ENCODE measurements at places on chromosomes 1 and 21.

DNA sequence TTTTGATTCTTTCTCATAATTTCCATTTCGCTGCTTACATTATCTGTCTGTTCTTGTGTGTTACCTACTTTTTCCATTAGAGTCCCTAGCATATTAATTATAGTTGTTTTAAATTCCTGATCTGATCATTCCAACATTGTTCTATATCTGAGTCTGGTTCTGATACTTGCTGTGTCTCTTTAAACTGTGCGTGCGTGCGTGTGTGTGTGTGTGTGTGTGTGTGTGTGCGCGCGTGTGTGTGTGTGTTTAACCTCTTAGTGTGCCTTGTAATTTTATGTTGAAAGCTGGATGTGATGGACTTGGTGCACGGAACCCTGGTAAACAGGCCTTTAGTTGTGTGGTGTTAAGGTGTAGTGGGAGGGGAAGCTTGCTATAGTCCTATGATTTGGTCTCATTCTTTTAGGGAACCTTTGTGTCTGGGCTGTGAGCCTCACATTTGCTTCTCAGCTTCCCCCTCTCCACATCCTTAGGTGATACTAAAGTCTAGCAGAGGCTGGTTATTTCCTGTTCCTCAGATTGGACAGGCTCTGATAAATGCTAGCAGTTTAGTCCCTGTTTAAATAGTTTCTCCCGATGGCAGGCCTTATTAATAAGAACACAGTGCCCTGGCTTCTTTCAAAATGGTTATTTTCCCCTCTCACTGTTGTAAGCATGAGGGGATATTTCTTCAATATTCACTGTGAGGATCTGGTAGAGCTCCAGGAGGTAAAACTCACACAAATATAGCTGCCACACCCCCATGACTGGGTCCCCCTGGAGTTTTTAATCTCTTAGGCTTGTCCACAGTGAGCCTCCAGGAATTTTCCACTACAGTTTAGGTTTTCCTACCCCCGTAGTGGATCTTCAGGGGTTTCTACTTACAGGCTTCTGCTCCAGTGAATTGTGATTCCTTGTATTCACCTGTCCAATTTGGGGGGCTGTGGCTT, 118.3 kb downstream of the GALNT2 start:
- DNase-seq = no peak

DNA sequence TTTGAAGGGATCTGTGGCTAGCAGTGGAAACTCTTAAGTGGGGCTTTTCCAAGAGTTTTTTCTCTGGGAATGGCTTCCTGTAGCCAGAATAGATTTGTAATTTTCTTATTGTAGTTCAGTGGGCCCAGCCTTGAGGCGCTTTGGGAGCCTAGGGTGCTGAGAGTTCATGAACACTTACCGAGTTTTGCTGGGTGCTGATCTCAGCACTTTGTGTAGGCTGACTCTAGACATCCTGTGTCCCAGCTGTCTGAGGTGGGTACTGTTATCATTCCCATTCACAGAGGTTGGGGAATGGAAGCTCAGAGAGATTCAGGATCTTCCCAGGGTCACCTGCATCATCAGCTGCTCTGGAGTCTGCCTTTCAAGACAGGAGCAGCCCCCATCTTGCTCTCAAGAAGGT, 7.0 kb downstream of the PPFIA4 start:
- no peak for DNase-seq

DNA sequence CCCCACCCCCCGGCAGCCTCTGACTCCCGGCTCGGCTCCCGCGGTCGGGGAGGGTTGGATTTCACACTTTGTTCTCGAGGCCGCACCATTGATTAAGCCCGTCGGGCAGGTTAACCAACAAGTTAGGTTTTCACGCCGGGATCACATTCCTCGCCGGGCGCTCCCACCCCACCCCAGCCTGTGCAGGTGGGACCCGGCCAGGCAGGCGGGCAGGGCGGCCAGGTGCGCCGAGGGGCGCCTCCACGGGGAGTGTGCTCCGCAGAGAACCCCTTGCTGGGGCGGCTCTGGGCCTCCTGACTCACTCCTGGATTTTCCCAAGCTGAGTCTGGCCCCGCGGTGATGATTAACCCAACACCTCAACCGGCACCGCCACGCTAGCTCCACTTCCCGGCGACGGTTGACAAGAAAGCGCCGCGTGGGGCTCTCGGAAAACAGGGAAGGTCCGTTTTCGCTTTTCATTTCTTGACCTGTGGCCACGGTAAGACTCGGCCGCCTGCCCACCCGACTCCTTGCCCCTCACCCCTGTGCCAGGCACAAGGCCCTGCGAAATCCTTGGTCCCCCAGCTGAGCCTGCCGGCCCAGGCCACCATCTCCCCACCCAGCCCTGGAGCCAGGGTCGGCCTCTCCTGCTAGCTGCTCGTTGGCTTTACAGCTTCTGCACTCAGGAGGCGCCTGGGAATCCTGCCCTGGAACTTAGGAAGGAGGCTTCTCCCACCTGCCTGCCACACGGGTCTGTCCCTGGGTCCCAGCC, 8.8 kb upstream of the TTLL10 start:
- no peak for DNase-seq

GRCh38 chr1:203440771-203441170, 34.8 kb upstream of the PRELP start:
- no peak for DNase-seq

- DNase-seq = no peak
These were observed 75.0 kb downstream of the DNM3 start for GRCh38 chr1:171916315-171916771.

- DNase-seq = no peak
These were observed 117.6 kb downstream of the MRPL39 start for GRCh38 chr21:25489673-25490072.

DNA sequence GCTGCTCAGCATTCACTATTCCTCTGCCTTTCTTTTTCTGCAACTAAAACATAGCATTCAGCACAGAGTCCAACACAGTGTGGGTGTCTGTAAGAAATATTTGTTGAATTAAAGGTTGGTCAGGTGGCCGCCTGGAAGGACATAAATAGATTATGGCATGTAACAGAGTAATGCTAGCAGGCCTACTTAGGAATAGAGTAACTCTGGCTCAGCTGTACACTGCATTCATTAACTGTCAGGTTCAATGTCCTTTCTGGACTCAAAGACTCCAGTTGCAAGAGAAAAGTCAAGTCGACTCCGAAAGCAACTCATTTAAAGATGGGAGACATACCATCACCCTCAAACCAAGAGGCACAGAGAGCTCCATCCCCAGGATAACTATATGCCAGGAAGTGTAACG, 116.0 kb downstream of the LMX1A start:
- DNase-seq = no peak

GRCh38 chr1:37070126-37070525, 35.8 kb upstream of the GRIK3 start:
- no peak for DNase-seq

GRCh38 chr1:113042285-113043143, 30.5 kb upstream of the LRIG2 start:
- no peak for DNase-seq

DNA sequence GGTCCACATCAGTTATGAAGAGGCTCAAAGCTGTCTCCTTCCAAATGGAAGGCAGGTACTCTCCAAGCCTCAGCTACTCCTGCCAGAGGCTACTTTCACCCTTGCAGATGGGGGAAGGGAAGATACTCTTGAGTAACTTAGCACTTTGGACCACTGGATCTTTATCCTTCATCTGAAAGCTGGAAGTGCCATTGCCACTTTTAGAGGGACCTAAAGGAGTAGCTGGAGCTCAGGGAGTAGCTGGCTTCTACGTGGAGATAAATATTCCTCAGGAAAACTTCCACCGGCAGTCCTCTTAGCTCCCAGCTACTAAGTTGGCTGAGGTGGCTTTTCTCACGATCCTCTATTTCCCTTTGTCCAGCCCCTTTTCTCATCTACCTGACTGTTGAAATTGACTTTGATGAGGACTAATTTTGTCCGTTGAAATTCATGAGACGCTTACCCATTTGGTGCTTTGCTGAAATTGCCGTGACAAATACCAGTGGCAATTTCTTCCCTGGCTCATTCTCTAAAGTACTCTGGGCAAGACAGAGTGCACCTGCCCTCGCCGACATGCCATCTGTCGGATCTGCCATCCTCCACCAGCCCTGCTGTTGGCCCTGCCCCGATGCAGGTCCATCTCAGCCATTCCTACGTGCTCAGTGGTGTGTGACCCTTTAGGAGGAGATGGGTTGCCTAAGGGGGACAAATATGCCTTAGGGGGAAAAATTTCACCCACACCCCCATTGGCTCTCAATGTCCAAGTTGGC, 13.6 kb downstream of the IGSF21 start:
- no peak for DNase-seq

DNA sequence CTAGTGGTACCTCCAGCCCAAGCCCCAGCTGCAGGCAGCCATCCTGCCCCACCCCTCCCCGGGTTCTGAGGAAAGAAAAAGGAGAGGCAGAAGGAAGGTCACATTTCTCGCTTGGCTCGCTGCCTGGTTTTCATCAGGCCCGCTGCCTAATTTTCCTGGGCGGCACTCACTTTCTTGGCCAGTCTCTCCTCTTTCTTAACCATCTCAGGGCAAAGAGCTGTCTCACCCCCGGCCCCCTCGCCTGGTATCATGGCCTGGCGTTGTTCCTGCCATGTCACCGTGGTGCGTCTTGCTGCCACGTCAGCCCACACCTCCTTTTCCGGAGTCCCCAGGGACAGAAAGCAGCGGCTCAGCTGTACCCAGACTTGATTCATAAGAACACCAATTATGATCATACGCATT, 26.6 kb upstream of the CASZ1 start:
- DNase-seq = no peak

- DNase-seq = no peak
These were observed 6.7 kb downstream of the GRHL3 start for GRCh38 chr1:24325587-24326449.

DNA sequence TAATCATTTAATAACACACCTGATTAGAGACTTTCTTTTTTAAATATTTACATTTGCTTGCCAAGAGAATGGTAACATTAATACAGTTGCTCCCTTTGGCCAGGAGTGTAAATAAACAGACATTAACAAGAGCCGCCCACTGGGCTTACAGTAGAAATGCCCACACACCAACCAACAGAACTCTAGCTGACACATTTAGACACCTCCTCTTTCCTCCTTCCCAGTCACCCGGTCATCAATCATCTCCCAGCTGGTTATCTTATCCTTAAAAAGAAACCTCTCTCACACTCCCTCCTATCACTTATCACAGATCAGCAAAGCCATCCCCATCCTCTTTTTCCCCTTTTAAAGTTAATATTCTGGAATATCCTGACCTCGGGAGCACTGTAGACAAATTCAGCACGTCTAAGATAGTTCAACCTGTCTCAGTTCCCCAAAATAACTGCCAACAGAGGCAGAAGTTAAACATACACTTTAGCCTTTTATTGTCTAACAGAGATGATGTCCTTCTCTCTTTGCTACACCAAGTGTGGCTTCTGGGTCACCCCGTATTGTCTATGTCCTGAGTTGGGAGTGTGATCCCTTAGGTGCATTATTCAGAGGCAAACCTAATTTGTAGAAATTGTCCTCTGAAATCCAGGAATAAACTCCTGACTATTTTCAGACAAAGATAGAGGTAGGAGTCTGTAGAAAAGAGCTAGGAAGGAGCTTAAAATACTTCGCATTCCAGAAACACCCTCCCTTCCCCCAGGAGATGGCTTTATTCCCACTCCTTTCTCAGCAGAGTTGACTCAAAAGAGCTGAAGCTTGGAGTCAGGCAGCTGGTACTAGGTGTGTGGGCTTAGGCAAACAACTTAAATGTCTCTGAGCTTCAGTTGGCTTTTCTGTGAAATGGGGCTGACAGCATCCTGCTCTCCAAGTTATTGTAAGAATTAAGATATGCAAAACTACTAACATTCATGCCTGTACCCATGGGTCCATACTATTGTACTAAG, 8.8 kb downstream of the MYCL start:
- no peak for DNase-seq

- DNase-seq = no peak
These were observed 6.7 kb downstream of the EPS8L3 start for GRCh38 chr1:109756848-109757521.

DNA sequence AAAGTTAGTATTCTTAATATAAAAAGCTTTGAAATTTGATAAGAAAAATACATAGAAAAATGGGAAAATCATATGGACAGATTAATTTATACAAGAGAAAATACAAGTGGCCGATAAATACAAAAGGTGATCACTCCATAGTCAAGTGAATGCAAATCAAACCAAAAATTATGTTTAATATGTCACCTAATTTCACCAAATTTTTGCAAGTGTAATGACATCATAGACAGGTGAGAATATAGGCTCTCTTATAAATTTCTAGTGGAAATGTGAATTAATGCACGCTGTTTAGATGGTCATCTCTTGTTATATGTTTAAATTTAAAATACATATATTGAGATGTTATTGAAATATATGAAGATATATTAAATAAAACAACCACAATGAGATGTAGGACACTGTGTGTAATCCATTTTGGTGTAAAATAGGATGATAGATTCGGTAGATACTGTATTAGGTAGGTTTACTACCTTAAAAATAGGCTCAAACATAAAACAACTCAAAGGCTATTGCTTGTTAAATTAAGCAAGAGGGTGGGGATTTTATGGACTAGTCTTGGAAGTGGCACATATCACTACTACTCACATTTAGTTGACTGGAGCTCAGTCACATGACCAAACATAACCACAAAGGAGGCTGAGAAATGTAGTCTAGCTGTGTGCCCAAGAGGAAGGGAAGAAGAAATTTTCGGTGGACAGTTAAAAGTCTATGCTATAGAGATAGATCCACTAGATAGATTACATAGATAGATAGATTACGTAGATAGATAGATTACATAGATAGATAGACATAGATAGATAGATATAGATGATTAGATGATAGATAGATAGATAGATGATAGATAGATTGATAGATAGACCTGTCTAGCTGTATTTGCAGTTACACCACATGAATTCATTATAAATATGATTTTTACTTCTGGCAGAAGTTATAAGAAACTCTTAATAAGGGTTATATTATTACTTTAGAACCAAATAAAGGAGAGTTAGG, 9.2 kb downstream of the INSL5 start:
- no peak for DNase-seq

All from stimulated activated CD4-positive, alpha-beta T cell treated with anti-CD3 and anti-CD28 coated beads, TNF-alpha, amount 100 ng/mL, for 4 hours (primary cell).